ENCODE measurements at places on chromosomes 7 and 10. TPM values are rescaled to one million over a fixed set of nuclear protein-coding genes. Genes with fewer than 3 reads are reported as not detected.

ZPBP gene
- total RNA-seq = not detected

ANKRD30A gene
- total RNA-seq = not detected

TFR2 gene
- total RNA-seq = 18.6 TPM

IFIT1 gene
- 107 TPM for total RNA-seq

C10orf67 gene
- total RNA-seq = not detected

MRC1 gene
- 0.05 TPM for total RNA-seq

TMEM273 gene
- total RNA-seq = 44.9 TPM

CLDN4 gene
- total RNA-seq = 0.09 TPM

WDR86 gene
- total RNA-seq = not detected

TFPI2 gene
- 0.30 TPM for total RNA-seq

NEBL gene
- 0.23 TPM for total RNA-seq

BEND7 gene
- total RNA-seq = not detected

TASOR2 gene
- total RNA-seq = 56.0 TPM

DOCK1 gene
- not detected for total RNA-seq

SRGN gene
- total RNA-seq = 616 TPM

SH2D4B gene
- total RNA-seq = not detected

Data from activated CD8-positive, alpha-beta memory T cell treated with anti-CD3 and anti-CD28 coated beads, Interleukin-2, amount 10 ng/mL, durations not matched to agents 7 days and 5 days (primary cell).